CD4-positive, alpha-beta T cell treated with Interleukin-2 at 100 ng/mL for 4 hours (primary cell): ENCODE measurements at places on chromosomes 7 and 10.
A peak's percentile ranks its signal among the peaks of the same experiment; 100 is the strongest.

GRCh38 chr10:43110338-43111071, 27.7 kb upstream of the CSGALNACT2 start:
- DNase-seq, result no peak

DNA sequence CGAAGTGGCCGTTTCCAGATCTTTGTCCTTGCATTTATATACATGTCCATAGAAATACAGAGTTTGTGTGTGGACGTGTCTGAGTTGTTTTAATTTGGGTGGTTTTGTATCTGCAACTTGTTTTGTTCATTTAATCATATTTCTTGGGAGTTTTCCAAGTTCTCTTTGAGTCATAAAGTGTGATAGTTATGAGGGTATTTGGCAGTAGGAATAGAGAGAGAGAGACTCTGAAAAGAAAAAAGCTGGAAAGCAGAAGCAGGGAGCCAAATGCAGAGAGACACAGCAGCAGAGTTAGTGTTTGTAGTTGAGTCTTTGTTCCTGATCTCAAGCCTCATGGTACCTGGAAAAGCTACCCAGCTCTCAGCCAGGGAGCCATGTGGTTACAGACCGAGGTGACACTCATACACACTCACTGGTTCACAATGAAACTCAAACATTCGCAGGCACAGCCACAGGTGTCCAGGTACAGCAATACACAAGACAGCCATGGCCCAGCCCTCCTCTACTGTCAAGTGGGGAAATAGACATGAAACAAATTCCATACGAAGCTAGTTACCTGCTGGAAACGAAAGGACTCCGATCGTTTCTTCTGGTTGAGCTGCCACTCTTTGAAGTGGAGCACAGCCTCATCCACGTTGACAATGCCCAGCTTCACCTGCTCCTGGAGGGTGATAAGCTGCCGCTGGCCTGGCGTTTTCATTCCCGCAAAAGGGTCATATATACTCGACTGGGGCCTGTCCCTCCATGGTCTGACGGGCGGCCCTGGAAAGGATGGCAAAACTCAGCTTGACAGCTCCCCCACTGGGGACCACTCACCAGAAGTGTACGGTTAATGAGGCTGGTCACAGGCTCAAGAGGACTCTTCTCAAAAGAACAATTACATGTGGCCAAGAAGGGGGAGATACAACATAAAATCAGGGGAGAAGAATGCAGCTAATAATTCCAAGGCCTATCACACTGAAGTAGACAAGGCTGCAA, 33.3 kb upstream of the TM9SF3 start:
- DNase-seq, result no peak

DNA sequence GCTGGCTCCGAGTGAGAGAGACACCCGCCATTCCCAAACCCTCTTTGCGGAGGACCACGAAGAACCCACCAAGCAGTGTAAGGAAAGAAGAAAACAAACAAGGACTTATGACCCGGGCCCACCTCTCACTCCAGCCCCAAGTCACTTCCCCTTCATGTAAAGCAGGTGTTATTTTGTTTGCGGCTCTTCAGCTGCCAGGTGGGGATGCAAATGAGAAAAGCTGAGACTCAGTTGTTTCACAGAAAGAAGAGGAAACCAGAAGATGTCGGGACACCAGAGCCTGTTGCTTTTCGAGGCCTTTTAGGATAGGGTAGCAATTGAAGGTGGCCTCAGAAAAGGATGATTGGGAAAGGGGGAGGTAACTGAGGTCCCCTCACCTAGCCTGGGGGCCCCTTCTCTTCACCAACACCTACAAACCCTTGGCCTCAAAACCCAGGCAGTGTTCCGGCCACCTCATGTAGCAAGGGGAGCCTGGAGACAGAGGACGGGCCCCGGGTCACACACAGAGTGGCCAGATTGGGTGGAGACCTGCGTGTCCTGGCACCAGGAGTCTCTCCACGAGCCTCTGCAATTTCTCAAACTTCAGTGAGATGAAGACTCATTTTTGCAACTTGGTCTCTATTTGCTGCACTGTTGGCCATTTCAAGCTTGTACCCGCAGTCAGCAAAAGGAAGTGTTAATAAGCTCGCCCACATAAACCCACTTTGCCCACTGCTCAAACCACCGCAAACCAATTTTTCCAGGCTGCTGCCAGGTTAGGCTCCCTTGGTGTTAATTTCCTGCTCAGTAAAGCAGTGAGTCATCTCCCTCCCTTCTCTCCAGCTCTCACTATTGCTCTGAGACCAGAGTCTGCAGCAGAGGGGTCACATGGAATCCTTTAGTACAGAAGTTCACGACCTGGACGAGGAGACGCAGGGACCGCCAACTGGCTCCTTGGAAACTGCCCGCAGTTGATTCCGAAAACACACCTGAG, 45.5 kb downstream of the AOC1 start:
- DNase-seq, result no peak

DNA sequence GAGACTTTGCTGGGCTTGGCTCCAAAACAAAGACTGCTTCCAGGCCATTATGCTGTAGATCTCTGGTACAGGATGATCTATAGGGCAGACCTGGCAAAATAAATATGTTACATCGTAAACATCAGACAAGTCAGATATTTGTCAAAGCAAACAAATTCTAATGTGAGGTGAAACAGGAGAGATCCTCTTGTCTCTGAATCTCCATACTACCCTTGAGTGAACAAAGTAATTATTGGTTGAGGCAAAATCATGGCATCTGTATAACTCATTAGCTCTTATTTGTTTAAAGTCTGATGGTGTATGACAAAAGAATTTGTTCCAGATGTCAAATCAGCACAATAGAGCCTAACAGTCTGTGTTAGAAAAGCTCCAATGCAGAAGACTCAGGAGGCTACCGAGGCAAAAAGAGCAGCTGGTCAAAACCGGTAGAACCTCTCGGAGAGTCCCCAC, 1291.5 kb downstream of the TYW1 start:
- DNase-seq, result no peak

DNA sequence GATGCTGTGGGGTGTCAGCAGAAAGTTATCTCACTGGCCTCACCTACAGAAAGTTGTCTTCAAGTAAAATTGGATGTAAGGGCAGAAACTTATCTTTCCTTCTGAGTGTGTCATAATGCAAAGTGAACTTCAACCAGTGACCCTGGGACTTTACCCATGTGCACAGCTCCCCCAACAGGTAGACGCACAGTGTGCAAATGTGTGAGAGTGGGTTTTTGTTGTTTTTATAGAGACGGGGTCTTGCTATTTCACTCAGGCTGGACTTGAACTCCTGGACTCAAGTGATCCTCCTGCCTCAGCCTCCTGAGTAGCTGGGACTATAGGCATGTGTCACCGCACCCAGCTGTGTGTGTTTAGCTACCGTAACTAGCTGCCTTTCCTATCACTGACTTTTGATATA, 6.4 kb upstream of the KAZALD1 start:
- no peak for DNase-seq

- DNase-seq, result peak; percentile 80
These were observed 531 bp downstream of the IKZF1 start for GRCh38 chr7:50304911-50305582.

DNA sequence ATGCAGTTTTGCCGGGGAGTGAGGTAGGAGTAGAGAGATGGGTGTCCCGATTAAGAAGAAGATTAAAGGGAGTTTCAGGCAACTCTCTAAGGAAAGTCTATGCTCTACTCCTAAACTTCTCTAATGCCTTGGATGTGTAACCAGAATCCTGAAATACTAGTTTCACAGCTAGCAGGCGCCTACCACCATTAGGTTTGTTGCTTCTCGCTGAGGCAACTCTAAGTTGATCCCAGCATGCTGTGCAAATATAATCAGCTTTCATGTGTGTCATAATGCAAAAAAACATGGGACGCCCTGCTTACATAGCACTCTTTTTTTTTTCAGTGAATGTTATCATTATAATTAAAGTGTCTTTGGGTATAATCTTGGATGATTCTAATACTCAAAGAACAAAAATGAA, 50.4 kb upstream of the FAM3C start:
- DNase-seq, result no peak

GRCh38 chr7:133024596-133024995, 57.3 kb downstream of the CHCHD3 start:
- no peak for DNase-seq

DNA sequence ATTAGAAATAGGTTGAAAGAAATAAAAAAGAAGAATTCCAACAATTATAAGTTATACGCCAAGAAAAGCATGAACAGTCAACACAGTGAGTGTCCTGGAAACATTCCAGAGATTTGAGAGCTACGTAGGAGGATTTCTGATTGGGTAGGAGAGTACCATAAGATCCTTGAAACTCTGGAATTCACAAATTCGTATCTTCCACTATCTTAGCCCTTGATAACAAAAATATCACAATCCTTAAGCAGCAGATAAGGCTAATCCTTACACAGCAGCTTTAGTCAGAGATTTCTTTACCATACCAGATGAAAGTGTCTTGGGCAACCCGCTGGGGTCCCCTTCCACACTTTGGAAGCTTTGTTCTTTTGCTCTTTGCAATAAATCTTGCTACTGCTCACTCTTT, 8.2 kb downstream of the TPK1 start:
- no peak for DNase-seq

- peak; percentile 43 for DNase-seq
These were observed 452 bp upstream of the TMEM140 start for GRCh38 chr7:135147341-135147898.

DNA sequence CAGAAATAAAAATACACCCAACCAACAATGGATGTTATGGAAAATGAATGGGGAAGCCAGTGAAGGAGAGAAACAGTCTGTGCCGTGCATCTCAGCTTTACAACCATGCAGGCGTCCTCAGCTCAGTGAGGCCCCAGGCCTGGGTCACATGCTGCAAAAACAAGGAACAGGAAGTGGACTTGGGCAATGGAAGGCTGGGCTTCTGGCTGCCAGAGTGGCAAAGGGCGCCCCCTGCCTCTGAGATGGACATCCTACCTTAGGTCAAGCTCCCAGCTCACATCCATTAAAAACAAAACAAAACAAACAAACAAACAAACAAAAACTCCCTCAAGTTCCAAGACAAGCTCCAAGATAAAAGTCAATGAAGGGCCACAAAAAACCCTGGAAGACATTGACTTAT, 54.7 kb upstream of the AFAP1L2 start:
- DNase-seq, result no peak

GRCh38 chr10:37752334-37752875, 105.0 kb downstream of the ZNF248 start:
- DNase-seq, result no peak

DNA sequence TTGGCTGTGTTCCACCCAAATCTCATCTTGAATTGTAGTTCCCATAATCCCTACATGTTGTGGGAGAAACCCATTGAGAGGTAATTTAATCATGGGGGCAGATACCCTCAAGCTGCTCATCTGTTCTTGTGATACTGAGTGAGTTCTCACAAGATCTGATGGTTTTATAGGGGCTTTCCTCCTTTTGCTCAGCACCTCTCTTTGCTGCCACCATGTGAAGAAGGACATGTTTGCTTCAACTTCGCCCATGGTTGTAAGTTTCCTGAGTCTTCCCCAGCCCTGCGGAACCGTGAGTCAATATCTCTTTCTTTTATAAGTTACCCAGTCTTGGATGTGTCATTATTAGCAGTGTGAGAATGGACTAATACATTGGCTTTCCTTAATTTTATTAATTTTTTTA, 527.8 kb downstream of the MDFIC start:
- no peak for DNase-seq

DNA sequence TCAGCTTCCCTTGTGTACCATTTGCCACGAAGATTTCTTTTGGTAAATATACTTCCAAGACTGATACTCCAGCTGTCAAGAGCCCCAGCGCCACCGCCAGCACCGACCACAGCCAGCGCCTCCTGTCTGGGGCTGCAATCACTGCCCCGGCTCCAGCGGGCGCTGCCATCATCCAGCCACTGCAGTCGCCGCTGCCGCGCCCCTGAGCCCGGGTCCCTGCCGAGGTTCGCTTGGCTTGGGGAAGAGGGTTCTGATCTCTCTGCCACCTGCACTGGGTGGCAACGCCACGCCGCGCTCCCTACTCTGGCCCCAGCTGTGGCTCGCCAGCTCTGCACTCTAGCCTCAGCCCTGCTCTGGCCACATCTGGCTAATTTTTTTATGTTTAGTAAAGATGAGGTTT, 57.7 kb upstream of the ZNF138 start:
- no peak for DNase-seq
